ENCODE measurements at places on chromosomes 3 and 15. TPM values are rescaled to one million over a fixed set of nuclear protein-coding genes. Genes with fewer than 3 reads are reported as not detected.

BCL2A1 gene
- 5.1 TPM for total RNA-seq

DNA sequence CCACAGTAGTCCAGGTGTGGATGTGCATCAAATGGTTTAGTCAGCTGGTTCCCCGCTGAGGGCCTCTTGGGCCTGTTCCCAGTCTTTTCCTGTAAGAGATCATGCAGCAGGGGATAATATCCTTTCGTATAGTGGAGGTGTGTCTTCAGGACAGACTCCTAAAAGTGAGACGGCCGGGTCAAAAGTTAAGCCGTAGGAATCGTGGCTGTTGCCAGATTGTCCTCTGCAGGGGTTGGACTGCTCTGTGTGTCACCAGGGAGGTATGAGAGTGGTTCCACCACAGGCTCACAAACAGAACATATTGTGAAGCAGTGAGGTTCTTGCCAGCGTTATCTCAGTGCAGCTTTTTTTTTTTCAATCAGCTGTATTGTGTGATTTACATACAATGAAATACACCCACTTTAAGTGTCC, 95.0 kb downstream of the VGLL4 start:
- no peak overlapping the region for H3K4me3 ChIP-seq
- H3K27me3 ChIP-seq = no peaks in the 10 kb centered on the region
- H3K4me1 ChIP-seq = no peaks in the 10 kb centered on the region
- no peaks in the 10 kb centered on the region for H3K36me3 ChIP-seq

DNA sequence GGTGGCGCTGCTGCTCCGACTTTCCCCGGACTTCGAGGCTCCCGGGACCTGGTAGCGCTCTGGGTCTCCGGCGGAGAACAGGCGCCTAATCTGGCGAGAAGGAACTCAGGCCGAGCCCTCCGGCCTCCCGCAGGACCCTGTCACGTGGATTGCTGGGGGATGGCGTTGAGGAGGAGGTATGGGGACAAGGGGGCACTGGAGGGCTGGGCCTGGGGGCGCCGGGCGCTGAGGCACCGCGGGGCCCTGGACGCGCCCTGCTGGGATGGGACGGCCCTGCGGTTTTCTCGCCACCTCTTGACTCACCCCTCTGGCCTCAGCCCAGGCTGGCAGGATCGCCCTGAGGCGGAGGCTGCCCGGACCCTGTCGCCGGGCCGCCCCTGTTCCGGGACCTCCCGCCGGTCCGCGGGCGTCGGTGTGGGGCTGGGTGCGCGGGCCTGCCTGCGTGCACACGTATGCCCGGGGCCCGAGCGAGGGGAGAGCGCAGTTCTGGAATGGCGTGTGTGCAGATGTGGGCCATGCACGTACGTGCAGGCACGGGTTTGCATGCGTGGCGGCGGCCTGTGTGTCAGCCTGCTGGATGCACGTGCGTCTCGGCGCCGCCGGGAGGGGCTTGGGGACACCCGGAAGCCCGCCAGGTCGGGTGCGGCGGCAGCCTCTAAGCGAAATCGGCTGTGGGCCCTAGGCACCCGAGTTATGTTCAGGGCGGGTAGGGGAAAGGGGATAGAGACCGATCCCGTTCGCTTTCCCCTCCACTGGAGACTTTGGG, 752 bp downstream of the C15orf39 start:
- H3K4me1 ChIP-seq = no peaks in the 10 kb centered on the region
- no peaks in the 10 kb centered on the region for H3K27me3 ChIP-seq
- DNase-seq = peak; percentile 93
- no peaks in the 10 kb centered on the region for H3K36me3 ChIP-seq
- H3K27ac ChIP-seq = peak overlapping the region; percentile 60

- no peak overlapping the region for H3K27ac ChIP-seq
- H3K4me3 ChIP-seq = no peak overlapping the region
- H3K27me3 ChIP-seq = no peaks in the 10 kb centered on the region
- H3K4me1 ChIP-seq = peaks cover 4% of the 10 kb centered on the region
These were observed 266.6 kb upstream of the SLITRK3 start for GRCh38 chr3:165462636-165463334.

DNA sequence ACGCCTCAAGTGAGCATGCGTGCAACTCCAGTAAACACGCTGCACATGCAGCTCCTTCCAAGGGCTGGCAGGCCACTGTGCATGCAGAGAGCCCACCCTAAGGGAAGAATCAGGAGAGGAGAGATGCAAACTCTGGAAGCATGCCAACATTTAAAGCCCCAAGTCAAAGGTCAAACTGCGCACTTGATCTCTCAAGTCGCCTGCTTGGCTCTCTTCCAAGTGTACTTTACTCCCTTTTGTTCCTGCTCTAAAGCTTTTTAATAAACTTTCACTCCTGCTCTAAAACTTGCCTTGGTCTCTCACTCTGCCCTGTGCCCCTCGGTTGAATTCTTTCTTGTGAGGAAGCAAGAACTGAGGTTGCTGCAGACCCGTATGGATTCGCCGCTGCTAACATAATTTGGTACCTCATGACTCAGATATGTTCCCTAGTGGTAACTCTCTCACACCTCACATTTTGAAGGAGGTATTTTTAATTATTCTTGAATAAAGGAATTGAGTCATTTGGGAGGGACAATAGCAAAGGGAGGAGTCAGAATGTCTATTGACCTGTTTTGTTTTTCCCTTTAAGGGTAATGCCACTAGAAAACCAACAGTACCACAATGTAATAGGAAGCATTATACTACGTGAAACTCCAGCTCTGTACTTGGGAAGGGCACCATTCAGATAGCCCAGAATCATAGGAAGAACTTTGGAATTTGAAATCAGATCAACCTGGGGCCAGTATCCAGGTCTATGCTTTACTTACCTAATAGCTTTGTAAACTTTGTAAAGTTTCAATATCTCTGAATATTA, 19.6 kb upstream of the DGKG start:
- no peaks in the 10 kb centered on the region for H3K27me3 ChIP-seq
- H3K4me1 ChIP-seq = no peaks in the 10 kb centered on the region
- H3K36me3 ChIP-seq = no peaks in the 10 kb centered on the region
- no peak for DNase-seq

DNA sequence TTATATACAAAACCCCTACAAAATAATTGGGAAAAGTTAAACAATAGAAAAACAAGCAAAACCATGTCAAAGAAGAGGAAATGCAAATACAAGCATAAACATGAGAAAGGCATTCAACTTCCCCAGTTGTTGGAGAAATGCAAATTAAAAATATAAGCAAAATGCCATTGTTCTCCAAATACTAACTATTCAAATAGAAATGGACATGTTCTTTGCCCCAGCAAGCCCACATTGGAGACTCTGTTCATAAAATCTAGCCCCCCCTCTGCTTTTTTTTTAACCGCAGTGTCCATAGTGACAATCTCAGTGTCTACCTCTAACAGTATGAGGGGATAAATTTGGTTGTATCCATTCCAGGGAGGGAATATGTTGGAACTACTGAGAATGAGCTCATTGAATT, 59.7 kb upstream of the LCTL start:
- H3K4me3 ChIP-seq = no peak overlapping the region
- no peaks in the 10 kb centered on the region for H3K36me3 ChIP-seq
- no peaks in the 10 kb centered on the region for H3K4me1 ChIP-seq
- no peak for DNase-seq
- no peaks in the 10 kb centered on the region for H3K27me3 ChIP-seq
- H3K27ac ChIP-seq = no peak overlapping the region

DNA sequence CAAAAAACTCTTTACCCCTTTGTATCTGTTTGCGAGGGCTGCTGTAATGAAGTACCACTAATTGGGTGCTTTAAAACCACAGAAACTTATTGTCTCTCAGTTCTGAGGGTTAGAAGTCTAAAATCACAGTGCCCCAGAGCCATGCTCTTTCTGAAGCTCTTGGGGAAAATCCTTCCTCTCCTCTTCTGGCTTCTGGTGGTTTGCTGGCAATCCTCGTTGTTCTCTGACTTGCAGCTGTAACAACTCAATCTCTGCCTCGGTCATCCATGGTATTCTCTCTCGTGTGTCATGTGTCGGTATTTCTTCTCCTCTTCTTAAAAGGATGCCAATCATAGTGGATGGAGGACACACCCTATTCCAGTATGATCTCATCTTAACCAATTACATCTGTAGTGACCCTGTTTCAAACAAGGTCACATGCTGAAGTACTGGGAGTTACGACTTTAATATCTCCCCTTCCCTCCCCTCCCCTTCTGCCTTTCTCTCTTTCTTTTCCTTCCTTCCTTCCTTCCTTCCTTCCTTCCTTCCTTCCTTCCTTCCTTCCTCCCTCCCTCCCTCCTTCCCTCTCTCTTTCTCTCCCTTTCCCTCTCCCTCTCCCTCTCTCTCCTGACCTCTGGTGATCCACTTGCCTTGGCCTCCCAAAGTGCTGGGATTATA, 6.5 kb upstream of the ARL8B start:
- no peaks in the 10 kb centered on the region for H3K27me3 ChIP-seq
- H3K4me3 ChIP-seq = no peak overlapping the region
- no peaks in the 10 kb centered on the region for H3K36me3 ChIP-seq

DNA sequence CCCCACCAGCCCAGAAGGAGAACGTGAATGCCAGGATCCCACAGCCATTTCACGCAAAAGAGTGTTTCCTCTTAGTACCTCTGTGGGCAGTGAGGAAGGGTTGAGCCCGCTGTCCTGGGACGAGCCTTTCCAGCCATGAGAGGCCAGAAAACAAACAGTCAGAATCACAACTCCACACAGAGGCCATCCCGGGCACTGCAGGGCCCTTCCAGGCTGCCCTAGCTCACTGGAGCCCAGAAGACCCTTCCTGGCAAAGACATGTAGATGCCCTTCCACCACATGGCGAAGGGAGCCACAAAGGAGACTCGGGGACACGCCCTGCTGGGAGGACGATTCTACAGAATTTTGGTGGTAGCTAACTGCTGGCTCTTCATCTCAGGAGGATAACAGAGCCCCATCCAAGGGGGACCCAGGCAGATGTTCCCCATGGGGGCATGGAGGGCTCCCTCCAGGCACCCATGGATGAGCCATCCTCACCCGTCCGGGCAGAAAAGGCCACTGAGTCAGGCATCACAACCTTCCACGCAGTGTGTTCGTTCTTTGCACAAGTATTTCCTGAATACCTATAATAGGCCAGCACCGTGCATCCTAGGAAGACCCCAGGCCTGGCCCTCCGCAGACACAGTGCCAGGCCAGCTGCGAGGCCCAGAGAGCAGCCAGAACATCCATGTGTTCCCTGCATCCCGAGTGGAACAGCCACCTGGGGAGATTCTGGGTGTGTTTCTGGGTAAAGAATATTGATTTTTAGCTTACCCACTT, 47.2 kb downstream of the SLC12A8 start:
- H3K4me1 ChIP-seq = no peaks in the 10 kb centered on the region
- no peak for DNase-seq
- H3K36me3 ChIP-seq = no peaks in the 10 kb centered on the region
- no peaks in the 10 kb centered on the region for H3K27me3 ChIP-seq
- H3K4me3 ChIP-seq = no peak overlapping the region

- H3K27ac ChIP-seq = no peak overlapping the region
- H3K4me3 ChIP-seq = no peak overlapping the region
- peaks cover 7% of the 10 kb centered on the region for H3K4me1 ChIP-seq
- DNase-seq = no peak
- no peaks in the 10 kb centered on the region for H3K27me3 ChIP-seq
These were observed 512.1 kb downstream of the MAGI1 start for GRCh38 chr3:65526656-65527055.

DNA sequence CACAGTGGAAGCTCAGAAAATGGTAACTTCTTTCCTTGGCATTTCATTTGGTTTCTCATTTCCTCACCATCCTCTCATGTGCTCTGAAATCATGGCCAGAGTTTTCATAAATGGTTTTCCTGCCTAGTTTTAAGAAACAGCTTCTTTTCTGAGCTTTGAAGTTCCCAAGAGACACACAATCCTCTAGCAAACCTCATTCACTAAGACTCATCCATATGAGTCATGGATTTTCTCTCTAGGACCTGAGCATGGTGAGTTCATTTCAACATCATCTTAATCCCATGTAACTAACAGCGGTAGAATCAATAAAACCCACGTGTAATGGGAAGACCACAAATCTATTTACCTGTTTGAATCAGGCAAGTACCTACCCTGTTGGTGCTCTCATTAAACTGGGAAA, 274.5 kb upstream of the LRTM1 start:
- no peaks in the 10 kb centered on the region for H3K4me1 ChIP-seq
- no peaks in the 10 kb centered on the region for H3K36me3 ChIP-seq
- no peak overlapping the region for H3K27ac ChIP-seq
- no peak for DNase-seq

DNA sequence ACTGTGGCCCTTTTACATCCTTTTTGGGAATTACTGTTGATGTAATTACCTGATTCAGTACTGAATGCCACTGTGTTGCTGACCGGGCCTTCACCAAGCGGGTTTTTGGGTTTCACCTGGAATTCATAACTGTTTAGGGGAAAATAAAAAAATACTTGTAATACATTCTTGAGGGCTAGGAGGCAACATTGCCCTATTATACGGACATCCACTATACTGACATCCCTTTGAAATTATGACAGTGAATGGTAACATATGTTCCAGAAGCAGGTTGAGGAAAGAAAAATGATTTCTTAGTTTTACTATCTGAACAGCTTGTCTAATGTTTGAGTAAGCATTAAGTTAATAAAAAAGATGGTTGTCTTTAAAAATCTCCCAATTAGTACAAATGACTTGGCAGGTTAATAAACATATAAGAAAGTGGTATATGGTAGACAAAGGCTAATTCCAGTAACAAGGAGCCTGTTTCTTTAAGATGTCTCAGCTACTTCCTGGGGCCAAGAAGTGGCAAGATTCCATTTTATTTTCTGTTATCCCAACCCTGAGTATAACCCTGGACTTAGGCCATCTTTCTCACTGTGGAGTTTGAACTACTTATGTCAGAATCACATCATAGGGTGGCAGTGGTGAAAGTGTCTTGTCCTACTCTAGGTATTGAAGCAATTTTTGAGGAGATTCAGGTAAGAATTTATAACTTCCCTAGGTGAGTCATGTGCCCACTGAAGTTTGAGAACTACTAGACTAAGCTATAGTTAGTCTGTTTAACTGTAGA, 45.5 kb downstream of the TFG start:
- H3K4me3 ChIP-seq = no peak overlapping the region
- H3K4me1 ChIP-seq = peaks cover 3% of the 10 kb centered on the region
- H3K36me3 ChIP-seq = peaks cover 2% of the 10 kb centered on the region

GRCh38 chr3:39094851-39095677, 12.4 kb downstream of the GORASP1 start:
- H3K36me3 ChIP-seq = peaks cover 19% of the 10 kb centered on the region
- no peak overlapping the region for H3K4me3 ChIP-seq
- DNase-seq = no peak

GRCh38 chr3:34942256-34942655, 697.1 kb upstream of the ARPP21 start:
- H3K27ac ChIP-seq = no peak overlapping the region
- H3K27me3 ChIP-seq = no peaks in the 10 kb centered on the region
- no peaks in the 10 kb centered on the region for H3K36me3 ChIP-seq
- H3K4me3 ChIP-seq = no peak overlapping the region
- H3K4me1 ChIP-seq = no peaks in the 10 kb centered on the region
- DNase-seq = no peak

- H3K27ac ChIP-seq = no peak overlapping the region
- no peak for DNase-seq
- no peaks in the 10 kb centered on the region for H3K27me3 ChIP-seq
- H3K4me1 ChIP-seq = no peaks in the 10 kb centered on the region
These were observed 58.1 kb upstream of the TMEM108 start for GRCh38 chr3:132980102-132980501.
